Breast epithelium (tissue), 4 donors: ENCODE measurements at places on chromosomes 4 and X. TPM values are rescaled to one million over a fixed set of nuclear protein-coding genes. Genes with fewer than 3 reads are reported as not detected.

PCDH7 gene
- total RNA-seq, result 30.9 TPM

ZNF674 gene
- 3.8 TPM for total RNA-seq

DNA sequence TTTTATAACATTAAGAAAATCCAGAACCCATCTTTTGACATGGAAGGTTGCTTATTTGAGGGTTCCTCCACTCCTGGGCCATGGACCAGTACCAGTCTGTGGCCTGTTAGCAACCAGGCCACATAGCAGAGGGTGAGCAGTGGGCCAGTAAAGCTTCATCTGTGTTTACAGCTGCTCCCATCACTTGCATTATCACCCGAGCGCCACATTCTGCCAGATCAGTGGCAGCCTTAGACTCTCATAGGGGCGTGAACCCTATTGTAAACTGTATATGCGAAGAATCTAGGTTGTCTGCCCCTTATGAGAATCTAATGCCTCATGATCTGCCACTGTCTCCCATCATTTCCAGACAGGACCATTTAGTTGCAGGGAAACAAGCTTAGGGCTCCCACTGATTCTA is 58.6 kb downstream of the NDST4 start:
- H3K27me3 ChIP-seq, result no peaks in the 10 kb centered on the region
- no peak overlapping the region for H3K27ac ChIP-seq
- H3K4me3 ChIP-seq, result no peak overlapping the region
- H3K4me1 ChIP-seq, result no peaks in the 10 kb centered on the region

DNA sequence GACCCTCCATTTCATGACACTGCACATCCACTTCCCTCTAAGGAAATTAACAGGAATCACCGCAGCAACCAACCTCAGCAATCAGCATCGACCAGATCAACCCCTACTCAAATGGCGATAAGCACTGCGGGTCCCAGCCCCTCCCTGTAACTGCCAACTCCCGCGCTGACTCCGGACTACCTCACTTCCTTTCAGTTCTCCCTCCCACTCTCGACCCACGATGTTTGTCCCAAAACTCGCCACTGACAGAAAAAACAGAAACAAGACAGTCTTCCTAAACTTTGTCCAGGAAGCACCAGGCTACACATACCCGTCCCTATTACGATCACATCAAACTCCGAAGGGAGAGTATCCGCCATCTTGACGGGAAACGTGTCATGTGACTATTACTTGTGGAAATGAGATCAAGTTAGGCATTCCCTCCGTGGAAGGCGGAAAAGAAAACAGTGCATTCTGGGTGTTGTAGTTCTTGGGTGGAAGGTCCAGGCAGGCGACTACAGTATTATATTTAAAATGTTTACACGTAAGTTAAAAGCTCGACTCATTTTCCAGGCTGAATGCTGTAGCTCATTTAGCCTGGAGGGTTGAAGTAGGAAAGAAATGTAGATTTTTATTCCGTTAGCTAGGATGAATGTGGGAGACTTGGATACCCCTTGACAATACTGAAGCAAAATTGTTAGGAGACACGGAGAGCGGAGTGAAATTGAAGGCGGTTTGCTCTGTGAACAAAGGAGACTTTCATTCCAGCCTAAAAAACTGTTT is at the start of gene CHM:
Gene CHM (minus strand): TSS at position 385 of the 762 bp plus-strand sequence. CDS start 26 bp downstream, at position 359.
- H3K4me1 ChIP-seq, result no peaks in the 10 kb centered on the region
- H3K27ac ChIP-seq, result peak within 1 kb of the TSS; percentile 89
- peak within 1 kb of the TSS; percentile 68 for H3K4me3 ChIP-seq
- H3K27me3 ChIP-seq, result no peaks in the 10 kb centered on the region
- DNase-seq, result no peak

GRCh38 chr4:29717287-29718057 is 1002.7 kb upstream of the PCDH7 start:
- H3K4me3 ChIP-seq, result no peak overlapping the region
- no peak for DNase-seq
- no peaks in the 10 kb centered on the region for H3K36me3 ChIP-seq
- H3K27me3 ChIP-seq, result no peaks in the 10 kb centered on the region

DNA sequence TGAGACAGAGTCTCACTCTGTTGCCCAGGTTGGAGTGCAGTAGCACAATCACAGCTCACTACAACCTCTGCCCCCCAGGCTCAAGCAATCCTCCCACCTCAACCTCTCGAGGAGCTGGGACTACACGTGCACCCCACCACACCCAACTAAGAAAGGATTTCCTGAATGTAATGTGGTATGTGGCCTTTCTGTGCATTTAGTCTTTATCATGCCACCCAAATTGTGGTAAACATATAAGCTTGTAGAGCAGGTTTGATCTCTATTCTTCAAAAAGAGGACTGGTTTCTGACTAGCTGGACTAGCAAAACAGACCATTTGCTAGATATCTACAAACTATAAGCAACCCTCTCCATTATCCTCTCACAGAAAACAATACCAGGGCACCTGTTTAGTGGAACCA is 33.6 kb downstream of the ELOVL6 start:
- no peak overlapping the region for H3K4me3 ChIP-seq
- no peaks in the 10 kb centered on the region for H3K36me3 ChIP-seq

- no peaks in the 10 kb centered on the region for H3K27me3 ChIP-seq
- no peak for DNase-seq
- no peaks in the 10 kb centered on the region for H3K4me1 ChIP-seq
- H3K27ac ChIP-seq, result no peak overlapping the region
Measured at GRCh38 chr4:83269256-83269655, 15.3 kb downstream of the COQ2 start.

- no peaks in the 10 kb centered on the region for H3K27me3 ChIP-seq
- no peaks in the 10 kb centered on the region for H3K36me3 ChIP-seq
- no peak overlapping the region for H3K27ac ChIP-seq
- no peak for DNase-seq
Measured at GRCh38 chrX:19904778-19905367, 17.5 kb upstream of the SH3KBP1 start.
